ENCODE measurements at places on chromosomes 2 and 18.

DNA sequence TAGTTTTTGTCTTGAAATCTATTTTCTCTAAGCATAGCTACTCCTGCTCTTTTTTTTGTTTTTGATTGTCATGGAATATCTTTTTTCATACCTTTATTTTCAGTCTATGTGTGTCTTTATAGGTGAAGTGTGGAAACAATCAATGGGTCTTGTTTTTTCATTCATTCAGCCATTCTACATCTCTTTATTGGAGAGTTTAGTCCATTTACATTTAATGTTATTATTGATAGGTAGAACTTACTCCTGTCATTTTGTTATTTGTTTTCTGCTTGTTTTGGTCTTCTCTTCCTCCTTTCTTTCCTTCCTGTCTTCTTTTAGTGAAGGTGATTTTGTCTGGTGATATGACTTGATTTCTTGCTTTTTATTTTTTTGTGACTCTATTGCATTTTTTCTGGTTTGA, 17.8 kb downstream of the IL1RL2 start:
- DNase-seq: no peak

- no peak for DNase-seq
Observed at GRCh38 chr18:26406324-26406723, 142.0 kb downstream of the KCTD1 start.

GRCh38 chr2:100243631-100244030, 78.7 kb downstream of the LONRF2 start:
- DNase-seq: no peak

DNA sequence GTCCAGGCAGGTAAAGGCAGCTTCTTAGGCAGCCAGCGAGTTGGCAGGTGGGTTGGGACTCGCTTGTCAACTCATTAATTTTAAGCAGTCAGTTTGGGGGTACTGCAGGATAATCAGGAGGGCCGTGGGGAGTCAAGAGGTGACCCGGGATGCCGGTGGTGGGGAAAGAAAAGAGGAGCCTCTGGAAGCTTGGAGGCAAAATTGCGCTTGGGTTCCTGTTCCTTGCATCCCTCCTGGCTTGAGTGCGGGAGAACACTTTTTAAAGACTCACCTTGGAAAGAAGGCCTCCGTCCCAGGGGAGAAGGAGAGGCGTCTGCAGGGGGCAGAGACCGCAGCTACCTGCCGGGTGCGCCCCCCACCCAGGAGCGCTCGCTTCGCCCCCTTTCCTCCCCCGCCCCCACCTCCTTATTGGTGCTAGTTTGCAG, at the start of gene KCNJ3:
TSS of gene KCNJ3 (plus strand) at position 400 of the 425 bp plus-strand sequence. CDS start 81 bp downstream, outside the sequence.
- DNase-seq: no peak

GRCh38 chr2:11543337-11544216, 9.7 kb downstream of the GREB1 start:
- DNase-seq: no peak

DNA sequence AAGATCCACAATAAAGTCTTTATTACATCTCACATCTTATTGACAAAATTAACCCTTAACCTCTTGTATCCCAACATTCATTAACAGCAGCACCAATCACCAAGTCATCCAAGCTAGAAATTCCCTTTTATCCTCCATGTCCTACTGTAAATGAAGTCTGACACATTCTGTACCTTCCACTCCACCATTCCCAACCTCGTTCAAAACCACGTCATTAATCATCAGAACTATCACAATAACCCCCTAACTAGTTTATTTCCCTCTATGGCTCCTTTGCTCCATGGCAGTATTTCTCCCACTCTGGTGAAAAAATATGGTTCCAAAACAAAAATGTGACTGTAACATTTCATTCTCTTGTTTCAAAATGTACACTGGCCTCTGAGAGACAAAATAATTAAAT, 1626.2 kb downstream of the LRP1B start:
- no peak for DNase-seq

DNA sequence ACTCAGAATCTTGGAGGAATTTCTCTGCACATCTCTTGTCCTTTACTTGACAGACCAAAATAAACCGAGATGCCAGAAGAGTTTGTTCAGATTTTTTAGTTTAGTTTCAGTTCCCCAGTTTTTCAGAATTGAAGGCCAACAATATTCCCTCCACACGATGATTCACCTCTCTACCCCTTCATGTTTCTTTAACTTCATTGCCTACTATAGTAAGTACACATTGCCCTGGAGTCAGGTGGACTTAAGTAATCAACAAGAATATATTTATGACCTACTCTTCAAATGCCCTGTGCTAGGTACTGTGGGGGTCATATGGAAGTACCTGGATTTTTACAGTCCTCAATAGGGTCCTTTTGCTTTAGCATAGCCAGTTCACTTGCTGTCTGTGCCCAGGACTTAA, 79.6 kb upstream of the CTLA4 start:
- peak; percentile 25 for DNase-seq

GRCh38 chr2:101133492-101134100, 17.6 kb downstream of the TBC1D8 start:
- peak; percentile 24 for DNase-seq

- DNase-seq: no peak
Observed at GRCh38 chr2:6355886-6356761, 509.6 kb downstream of the CMPK2 start.

GRCh38 chr2:180110469-180110868, 103.4 kb upstream of the CWC22 start:
- no peak for DNase-seq

DNA sequence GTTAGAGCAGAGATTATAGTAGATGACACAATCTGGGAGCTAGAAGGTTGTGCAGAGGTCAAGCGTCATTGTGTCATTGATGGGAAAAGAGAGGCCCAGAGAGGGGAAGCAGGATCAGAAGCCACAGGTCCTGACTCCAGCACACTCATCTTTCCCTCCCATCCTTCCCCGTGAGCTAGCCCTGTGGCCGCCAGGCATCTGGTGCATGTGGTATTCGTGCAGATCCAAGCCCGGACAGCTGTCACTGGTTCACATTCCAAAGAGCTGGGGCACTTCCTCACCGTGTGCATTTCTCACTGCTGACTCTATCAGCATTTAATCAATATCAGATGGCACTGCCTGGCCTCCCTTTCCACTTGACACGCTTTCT, 94.1 kb upstream of the THOC1 start:
- DNase-seq: peak; percentile 17

DNA sequence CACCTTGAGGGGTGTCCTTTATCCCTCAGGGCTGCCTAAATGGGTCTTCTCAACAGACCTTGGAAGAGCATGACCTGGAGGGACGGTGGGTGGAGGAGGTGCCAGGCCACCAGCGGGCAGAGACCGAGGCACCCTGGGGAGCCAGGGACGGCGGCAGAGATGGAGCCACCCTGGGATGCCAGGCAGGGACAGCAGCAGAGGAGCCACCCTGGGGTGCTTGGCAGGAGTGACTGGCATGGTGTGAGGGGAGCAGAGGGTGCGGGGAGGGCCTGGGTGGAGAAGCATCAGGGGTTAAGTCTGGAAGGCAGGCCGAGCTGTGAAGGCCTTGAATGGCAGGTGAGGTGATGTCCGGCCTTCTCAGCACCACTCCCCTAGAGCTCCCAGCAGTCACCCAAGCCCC, 56.1 kb downstream of the CIB4 start:
- DNase-seq: no peak

- DNase-seq: no peak
Observed at GRCh38 chr2:166491461-166491860, 2.6 kb downstream of the SCN7A start.
